ENCODE measurements at places on chromosomes 12 and 14.

GRCh38 chr12:12191008-12191407 is 75.8 kb downstream of the LRP6 start:
- no peak for DNase-seq

GRCh38 chr14:61381553-61381952 is 60.2 kb downstream of the PRKCH start:
- no peak for DNase-seq

- DNase-seq, result no peak
Observed at GRCh38 chr12:98280621-98281020, 234.8 kb upstream of the TMPO start.

- DNase-seq, result no peak
Observed at GRCh38 chr14:72812292-72812851, 81.5 kb downstream of the DPF3 start.

DNA sequence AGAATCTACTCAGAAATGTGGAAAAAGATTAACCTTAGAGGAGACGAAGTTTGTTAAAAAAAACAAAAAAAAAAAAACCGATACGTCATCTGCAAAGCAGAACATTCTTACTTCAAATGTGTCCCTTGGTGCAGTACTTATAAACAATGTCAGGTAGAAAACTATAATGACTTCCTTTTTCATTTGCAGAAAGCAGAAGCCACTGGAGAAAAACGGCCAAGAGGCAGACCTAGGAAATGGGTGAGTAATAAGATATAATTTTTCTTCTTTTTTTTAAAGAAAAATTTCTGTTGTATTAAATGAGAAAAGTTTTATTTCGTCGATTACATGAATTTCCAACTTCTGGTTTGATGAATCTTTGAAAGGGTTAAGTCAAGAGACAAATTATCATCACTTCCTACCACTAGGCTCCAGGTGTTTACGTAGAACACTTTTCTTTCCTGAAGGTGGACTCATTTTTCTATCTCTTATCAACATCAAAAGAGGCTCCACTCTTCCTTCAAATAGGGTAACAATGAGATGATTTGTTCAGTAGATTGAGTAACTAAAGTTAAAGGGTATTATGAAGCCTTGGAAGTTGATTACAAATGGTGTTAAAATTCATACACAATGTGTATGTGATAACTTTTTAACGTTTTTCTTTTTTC is 14.2 kb downstream of the HMGA2 start:
- DNase-seq, result no peak

GRCh38 chr14:99436247-99437180 is 44.1 kb downstream of the SETD3 start:
- DNase-seq, result no peak

DNA sequence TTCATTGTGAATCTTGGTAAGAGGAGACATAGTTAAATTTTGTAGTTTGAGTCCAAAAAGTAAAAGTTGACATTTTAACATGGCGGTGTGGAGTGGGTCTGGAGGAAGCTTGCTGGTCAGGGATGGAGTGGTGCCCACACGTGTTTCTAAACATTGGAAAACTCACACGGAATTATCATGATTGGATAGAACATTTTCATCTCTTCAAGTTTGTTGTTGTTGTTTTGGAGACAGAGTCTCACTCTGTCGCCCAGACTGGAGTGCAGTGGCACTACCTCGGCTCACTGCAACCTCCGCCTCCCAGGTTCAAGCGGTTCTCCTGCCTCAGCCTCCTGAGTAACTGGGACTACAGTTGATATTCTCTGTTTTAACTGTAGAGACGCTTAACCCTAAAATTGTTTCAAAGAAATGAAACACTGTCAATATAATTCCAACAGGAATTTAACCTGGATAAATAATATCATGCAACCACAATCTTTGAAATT is 502 bp upstream of the MBIP start:
- no peak for DNase-seq

DNA sequence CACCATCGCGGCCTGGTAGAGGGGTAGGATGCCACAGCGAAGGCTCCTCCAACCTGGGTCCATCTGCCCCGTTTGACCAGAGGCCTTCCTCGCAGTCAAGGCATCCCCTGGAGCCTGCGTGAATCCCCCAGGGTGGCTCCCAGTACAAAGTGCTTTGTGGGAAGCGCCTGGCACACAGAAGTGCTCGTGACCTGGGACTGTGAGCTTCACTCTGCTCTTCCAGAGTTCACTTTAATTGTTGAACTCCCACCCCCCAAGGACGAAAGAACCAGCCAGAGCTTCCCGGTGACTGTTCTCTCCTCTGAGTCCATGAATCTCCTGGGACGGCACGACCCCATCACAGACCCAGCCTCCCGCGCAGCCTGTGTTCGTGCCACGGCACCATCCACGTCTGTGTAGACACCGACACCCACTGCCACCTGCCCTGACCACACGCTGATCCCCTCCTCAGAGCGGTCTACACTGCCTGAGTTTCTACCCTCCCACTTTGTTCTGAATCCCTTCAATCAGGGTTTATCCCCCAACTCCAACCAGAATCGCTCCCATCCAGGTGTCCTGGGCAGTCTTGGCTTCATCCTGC is 15.9 kb downstream of the P2RX2 start:
- no peak for DNase-seq

GRCh38 chr12:118645219-118645618 is 268.9 kb downstream of the SUDS3 start:
- peak; percentile 31 for DNase-seq

- DNase-seq, result no peak
Observed at GRCh38 chr12:107734139-107734538, 26.8 kb downstream of the PRDM4 start.

Data from urothelium cell line (cell line).